ENCODE measurements at places on chromosomes 5 and 9.

GRCh38 chr5:34843497-34843896 is 4.5 kb downstream of the TTC23L start:
- no peak for DNase-seq

GRCh38 chr9:71984831-71985281 is 73.4 kb downstream of the C9orf85 start:
- no peak for DNase-seq

DNA sequence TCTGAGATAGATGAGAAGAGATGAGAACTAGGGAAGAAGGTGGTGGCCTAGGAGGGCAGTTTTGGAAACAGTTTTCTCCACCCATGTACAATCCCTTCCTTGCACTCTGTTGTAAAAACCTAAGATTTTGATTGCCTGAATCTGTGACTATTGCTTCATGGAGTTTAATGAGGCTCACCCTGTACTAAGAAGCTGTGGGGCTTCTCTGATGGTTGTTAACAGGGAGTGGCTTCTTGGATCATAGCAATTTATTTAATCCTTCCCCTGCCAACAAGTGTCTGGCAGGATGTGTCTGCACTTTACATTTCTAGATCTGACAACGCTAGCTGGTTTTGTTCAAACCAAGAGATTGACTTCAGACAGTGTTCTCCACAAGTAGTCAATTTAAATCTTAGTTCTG is 74.7 kb upstream of the C5orf46 start:
- no peak for DNase-seq

GRCh38 chr5:92637960-92638359 is 943.1 kb downstream of the NR2F1-AS1 start:
- DNase-seq: no peak

DNA sequence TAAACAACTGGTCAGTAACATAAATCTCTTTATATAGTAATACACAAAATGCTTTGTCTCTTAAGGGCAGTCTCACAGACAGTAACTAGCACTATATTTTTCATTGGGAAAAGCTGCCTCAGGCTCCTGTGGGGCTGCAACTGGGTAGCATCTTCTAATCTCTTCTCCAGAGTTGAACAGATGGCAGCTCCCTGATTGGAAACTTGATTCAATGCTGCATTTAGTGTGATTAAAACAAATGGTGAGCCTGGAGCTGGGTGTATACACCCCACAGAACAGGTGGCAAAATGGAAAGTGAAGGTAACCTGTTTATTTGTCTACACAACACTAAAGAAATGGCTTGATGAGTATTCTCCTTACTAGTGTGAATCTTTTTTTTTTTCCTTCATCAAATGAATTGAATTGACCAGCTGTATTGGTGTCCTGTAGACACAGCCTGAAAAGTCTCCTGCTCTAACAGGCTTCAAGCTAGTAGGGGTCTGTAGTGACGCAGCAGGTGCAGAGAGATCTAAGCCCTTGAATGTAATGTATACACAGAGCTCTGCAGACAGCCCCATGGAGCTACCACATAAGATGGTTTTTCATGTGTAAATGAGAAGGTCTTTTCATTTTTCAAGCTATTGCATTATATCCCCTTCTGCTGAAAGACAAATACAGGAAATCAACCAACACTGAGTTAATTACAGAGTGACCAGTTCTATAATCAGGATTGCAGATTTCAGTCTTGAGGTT is 43.3 kb downstream of the IZUMO3 start:
- DNase-seq: no peak

DNA sequence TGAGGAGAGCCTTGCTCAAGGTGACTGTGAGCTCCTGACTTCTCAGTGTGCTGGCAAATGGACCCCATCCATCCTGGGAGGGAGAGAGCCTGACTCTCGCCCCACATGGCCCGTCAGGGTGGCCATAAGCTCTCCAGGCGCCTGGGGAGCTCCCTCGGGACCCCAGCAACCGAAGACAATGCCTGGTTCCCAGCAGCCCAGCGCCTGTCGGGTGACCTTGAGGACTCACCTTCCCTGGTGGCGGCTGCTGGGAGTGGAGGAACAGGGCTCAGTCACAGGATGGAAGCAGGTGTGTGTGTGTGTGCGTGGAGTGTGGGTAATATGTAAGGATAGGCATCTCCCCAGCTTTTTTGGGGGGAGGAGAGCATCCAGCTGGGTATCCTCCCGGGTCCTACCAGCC is 190.3 kb downstream of the MELK start:
- DNase-seq: no peak

- peak; percentile 29 for DNase-seq
Measured at GRCh38 chr9:99109522-99109921, 4.6 kb downstream of the TGFBR1 start.

- no peak for DNase-seq
Measured at GRCh38 chr5:142315096-142315900, 9.5 kb downstream of the SPRY4 start.

DNA sequence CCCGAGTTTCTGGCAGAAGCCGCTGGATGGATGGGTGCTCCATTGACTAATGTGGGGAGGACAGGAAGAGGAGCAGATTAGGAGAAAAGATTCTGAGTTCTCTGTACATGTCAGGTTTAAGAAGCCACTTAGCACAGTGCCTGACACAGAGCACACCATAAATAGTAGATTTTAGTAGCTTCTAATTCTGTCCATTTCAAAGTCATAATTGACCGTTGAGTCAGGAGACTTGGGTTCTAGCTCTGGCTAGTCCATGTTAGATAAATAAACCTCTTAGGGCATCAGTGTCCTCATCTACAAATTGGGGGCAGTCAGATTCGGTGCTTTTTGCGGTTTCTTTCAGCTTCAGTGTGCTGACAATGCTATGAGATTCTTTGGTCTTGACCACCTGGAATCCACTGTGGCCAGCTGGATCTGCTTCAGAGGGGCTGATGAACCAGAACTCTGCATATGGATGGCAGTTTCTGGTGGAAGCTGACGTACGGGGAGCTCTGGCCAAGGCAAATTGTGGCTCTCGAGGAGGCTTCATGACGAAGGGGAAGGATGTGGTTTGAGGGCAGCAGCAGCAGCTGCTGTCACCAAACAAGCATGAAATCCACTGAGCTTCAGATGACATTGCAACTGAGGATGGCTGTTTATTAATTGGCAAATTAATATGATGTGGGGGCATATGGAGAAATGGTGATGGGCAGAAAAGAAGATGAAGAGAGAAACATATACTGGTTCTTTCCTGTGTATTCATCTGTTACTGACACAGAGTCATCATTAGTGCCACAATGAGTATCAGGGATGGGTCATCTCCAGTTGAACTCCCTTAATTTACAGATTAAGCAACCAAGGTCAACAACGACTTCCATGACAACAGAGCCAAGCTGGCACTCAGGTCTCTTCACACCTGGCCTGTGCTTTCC is 134.4 kb downstream of the AOPEP start:
- no peak for DNase-seq

DNA sequence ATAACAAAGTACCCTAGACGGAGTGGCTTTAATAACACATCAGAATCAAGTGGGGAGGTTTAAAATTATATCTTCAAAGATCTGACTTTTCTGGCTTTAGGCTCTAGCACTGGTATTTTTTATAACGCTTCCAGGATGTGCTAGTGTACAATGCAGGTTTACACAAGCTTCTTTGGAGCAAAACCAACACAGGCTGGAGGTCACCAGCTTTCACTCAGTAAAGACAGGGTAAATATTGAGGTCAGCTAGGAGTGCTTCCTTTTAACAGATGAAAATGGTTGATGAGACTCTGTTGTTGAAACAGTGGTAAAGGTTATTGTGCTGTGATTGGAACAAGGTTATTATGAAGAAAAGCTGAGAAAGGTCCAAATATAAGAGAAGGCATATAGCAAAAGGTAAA is 414.2 kb downstream of the TAF11L14 start:
- no peak for DNase-seq

GRCh38 chr9:97900738-97901565 is 21.3 kb downstream of the TRMO start:
- peak; percentile 46 for DNase-seq

DNA sequence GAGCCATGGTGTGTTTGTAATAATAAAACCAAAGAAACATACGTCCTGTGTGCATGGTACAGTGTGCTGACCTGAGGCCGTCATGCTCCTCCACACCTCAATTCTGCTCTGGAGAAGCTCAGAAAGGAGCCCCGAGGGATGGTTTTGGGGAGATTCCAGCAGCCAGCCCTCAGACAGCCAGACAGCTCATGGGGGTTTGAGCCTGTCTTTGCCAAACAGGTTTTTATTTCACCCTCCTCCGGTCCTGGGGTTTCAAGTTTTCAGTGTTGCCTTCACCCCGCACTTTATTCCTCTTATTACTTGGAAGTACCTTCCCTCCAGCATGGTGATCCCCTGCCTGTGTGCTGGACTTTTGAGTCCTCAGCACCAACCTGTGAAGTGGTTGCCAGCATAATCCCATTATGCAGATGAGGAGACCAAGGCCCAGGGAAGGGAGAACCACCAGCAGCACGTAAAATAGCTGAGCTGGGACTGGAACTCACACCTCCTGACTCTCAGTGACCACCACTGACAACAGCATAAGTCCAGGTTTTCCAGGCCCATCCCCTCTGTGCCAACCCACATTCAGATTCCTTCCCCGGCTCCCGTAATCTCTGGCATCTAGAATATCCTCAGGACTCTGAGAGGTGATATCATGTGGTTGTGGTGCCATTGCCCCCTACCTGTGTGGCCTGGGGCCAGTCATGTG is 35.1 kb downstream of the TGFBI start:
- DNase-seq: no peak

- DNase-seq: no peak
Measured at GRCh38 chr9:94922098-94922607, 195.7 kb downstream of the AOPEP start.

DNA sequence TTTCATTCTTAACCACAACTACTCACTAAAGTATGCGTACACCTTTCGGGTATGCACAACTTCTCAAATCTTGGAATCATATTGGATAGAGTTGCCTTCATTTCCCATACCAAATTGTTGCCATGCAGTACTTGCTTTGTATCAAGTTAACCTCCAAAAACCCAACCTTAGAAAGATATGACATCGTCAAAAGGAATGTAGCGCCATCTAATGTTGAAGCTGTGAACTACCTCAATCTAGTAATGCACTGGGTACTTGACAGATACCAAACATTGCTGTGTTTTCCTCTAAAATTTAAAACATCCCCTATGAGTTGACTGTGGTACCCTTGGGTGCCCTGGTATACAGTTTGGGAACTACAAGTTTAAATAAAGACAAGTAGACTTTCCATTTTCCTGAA is 318.4 kb downstream of the ARL15 start:
- peak; percentile 60 for DNase-seq

GRCh38 chr9:14312719-14313377 is 1.1 kb downstream of the NFIB start:
- DNase-seq: no peak

GRCh38 chr9:124481115-124481514 is 26.1 kb downstream of the NR5A1 start:
- no peak for DNase-seq

DNA sequence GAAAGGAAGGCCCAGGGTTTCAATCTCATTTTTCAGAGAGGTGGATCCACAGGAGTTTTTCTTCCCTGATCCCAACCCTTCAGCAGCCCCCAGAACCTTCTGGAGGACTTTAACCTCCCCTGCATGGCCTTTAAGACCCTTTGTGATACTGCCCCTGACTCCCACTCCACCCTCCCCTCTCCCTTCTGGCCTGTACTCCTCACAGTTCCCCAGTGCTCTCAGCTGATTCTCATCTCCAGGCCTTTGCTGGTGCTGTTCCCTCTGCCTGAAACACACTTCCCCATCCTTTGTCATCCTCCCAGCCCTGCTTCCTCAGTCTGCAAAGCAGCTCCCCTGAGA is 18.5 kb downstream of the NEURL1B start:
- no peak for DNase-seq

DNA sequence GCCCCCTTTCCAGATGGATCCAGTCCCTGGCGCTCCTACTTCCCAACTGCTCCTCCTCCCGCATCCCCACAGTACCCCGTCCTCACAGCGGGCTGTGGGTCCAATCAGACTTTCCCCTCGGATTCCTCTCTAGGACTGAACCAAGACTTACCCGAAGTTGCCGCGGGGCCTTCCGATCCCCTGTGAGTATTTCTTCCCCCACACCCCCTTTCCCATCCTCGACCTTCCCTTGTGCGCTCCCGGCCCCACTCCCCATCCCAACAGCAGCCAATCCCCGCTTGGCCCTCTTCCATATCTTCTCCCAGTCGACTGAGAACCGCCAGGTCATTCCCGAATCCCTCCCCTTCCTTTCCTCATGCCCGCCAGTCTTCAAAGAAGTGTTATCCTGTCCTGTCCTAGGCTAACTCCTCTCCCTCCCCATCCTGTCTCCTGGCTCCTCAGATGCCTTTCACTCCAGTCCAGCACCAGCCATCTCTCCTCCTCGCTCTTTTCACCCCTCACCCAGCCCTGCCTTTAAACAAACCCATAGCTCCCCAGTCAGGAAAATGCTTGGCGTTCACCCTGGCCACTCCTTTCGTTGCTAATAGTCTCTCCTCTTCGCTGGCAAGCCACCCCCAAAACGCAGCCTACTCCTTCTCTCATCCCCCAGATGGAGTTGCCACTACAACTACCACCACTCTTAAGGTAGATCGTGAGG is 646 bp downstream of the SWI5 start:
- DNase-seq: peak; percentile 43

GRCh38 chr9:136049491-136050265 is 45.4 kb downstream of the NACC2 start:
- DNase-seq: no peak

DNA sequence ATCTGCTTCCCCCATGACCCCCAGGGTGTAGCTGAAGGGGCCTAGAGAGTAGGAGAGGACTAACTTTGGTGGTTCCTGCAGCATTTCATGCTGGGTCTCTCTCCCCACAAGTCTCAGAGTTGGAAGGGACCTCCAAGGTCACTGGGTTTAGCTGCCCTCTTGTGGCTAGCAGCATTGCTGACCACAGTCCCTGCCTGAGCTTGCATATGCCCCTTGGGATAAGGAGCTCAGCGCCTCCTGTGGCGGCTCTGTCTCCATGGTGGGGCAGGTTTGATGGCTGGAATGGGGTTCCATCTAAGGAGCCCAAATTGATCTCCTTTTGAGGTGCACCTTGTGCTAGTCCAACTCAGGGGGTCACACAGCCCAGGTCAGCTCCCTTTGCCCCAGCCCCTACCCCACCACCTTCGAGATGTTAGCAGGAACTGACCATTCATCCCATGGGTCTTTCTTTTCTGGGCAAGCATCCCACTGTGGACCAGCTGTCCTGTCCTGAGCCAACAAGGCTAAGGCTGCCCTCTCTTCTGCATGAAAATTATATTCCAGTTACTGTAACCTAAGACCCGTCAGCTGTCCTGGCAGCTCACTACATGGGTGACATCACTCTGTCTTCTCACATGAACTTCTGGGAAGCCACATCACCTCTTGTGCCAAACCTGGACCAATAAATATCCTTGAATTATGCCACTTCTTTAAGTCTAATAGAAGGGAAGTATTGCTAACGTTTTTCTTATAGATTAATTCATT is 196.2 kb downstream of the HSPA4 start:
- peak; percentile 76 for DNase-seq

- DNase-seq: no peak
Measured at GRCh38 chr5:129245489-129245888, 150.9 kb downstream of the ISOC1 start.

- DNase-seq: no peak
Measured at GRCh38 chr9:13023498-13023897, 248.7 kb downstream of the LURAP1L start.

- no peak for DNase-seq
Measured at GRCh38 chr9:120676767-120677402, 37.4 kb downstream of the MEGF9 start.
